ENCODE measurements at places on chromosomes 2 and 18.

DNA sequence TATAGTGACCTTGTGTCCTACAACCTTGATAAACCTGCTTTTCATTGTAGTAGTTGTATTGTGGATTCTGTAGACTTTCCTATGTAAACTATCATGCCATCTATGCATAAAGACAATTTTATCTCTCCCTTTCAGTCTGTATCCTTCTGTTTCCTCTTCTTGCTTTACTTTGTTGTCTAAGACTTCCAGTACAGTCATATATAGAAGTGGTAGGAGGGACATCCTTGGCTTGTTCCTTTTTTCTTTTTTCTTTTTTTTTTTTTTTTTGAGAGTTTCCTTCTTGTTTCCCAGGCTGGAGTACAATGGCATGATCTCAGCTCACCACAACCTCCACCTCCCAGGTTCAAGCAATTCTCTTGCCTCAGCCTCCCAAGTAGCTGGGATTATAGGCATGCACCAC is 39.7 kb downstream of the UBE2F start:
- no peak for DNase-seq

GRCh38 chr2:43073401-43073825 is 153.0 kb downstream of the ZFP36L2 start:
- DNase-seq, result no peak

- DNase-seq, result no peak
Measured at GRCh38 chr2:241803387-241804325, 5.3 kb upstream of the NEU4 start.

GRCh38 chr2:160380000-160380570 is 113.5 kb downstream of the RBMS1 start:
- no peak for DNase-seq

GRCh38 chr2:189836644-189837043 is 52.4 kb downstream of the PMS1 start:
- no peak for DNase-seq

- no peak for DNase-seq
Measured at GRCh38 chr2:20432714-20433113, 14.2 kb upstream of the RHOB start.

GRCh38 chr18:13914756-13915155 is 580 bp downstream of the MC2R start:
- no peak for DNase-seq

- DNase-seq, result no peak
Measured at GRCh38 chr2:177296040-177296439, 31.5 kb upstream of the NFE2L2 start.

DNA sequence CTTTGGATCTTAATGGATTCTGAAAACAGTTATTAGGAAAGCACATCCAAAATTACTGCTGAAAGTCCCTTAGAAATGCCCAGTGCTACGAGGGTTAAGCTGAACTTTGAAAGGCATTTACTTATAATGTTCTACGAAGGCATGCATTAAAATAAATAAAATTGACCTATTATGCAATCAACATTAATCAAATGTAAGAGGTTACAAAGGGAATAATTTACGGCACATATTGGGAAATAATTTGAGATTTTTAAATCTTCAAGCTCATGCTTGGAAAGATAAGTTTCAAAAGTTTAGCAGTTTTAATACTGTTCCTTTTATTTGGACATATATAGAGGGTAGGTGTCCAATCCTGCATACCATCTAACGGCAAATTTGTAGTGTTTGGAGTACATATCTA is 1564.1 kb upstream of the DDX18 start:
- DNase-seq, result no peak

- no peak for DNase-seq
Measured at GRCh38 chr2:132929786-132930185, 259.8 kb upstream of the LYPD1 start.

- DNase-seq, result no peak
Measured at GRCh38 chr2:170310876-170311502, 133.0 kb downstream of the MYO3B start.
